ENCODE measurements at places on chromosomes 6 and 20.

DNA sequence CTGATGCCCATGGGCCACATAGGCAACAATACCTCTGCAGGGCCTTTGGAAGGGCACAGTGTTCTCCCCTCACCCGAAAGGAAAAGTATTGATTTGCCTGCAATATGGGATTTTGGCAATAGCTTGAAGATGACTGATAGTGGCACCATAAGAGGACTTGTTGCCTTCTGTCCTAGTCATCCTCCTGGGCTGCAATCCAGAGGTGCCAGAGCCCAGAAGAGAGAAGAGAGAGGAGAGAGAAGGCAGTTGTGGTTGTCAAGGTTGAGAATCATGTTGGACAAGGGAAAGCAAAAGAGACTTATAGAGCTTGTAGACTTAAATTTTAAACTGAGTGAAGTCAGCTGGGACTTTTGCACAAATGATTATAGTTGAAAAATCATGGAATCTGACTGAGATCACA, 14.6 kb downstream of the HDGFL1 start:
- peak; percentile 34 for DNase-seq

GRCh38 chr20:14288341-14289330, 48.8 kb downstream of the FLRT3 start:
- no peak for DNase-seq

DNA sequence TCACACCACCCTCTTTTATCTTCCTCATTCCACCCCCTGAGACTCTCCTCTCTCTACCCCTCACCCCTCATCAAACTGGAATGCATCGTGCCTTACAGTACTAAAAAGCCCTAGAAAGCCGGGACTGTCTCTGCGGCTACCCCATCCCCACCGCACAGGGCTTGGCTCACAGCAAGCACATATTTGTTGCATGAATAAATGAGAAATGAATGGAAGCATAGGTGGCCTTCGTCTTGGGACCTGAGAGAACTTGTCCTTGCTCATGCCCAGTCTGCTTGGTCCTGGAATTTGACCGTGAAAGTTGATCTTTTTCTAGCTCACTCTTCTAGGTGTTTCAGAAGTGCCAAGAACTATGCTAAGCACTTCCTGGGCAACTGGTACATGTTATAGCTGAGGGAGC, 53.3 kb downstream of the APCDD1L start:
- DNase-seq: no peak

GRCh38 chr6:44699851-44700250, 312.3 kb downstream of the CDC5L start:
- no peak for DNase-seq

DNA sequence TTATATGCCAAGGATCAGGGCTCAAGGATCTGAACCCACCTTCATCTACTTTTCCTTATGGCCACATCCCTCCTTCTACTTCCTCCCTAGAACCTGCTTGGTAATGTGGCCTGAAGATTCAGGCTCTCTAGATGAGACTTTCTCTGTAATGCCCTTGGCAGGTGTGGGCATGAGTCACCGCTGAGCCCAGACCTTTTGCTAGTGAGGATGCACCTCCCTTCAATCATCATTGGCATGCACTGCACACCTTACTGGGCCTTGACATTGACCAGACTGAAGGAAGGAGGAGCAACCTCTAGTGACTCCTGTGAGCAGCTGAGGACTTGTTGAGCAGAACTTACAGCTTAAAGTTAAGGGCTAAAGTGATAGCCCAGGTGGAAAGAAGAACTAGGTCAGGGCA, 405.3 kb downstream of the MAFB start:
- DNase-seq: no peak

All from pons (tissue), 1 donor.